T follicular helper cell (primary cell): ENCODE measurements at places on chromosomes 5 and 9.

DNA sequence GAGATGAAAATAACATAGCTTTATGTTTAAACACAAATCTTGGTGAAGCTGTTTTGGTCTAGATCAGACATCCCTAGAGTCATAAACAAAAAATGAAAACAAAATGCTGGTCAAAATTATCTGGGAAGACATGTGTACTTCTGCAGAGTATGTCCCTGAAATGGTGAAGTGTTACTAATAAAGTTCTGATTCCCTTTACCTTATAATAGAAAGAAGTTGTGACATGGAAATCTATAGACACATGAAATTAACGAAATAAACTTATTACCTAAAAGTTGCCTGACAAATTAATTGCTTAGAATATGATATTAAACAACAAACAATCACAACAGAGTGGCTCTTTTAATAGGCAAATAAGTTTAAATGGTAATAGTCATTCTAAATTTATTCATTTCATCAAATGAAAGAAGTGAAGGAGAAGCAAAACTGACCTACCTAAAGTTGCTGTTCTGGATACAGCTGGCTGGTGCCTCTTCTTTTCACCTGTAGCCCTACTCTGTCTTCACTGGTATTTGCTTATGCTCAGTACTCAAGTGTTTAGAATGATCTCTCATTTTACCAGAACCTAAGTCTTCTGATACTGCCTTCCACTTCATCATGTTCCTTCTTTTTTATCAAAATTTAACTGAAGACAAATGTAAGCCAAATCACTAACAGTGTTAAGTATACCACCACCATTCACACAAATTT, 38.8 kb downstream of the FNIP1 start:
- DNase-seq: no peak

DNA sequence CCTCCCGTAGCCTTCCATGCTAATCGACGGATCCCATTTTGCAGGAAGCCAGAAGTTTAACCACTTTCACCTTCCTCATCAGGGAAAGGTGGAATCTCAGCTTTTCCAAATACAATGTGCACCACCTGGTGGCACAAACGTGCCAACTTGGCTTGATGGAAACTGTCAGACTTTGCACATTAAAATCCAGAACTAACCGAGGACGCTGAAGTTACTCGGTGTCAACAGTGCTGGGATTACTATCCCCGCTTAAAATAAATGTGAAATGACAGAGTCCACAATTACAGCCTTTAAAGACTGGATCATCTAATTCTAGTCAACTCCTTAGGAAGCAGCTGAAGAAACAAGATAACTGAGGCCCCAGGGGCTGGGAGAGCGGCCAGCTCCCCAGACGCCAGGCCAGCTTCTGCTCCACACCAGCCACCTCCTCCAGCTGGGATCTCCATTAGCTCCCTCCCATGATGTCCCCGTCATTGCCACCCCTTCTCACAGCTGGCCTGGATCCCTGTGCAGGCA, 50.1 kb upstream of the RETREG1 start:
- DNase-seq: no peak

DNA sequence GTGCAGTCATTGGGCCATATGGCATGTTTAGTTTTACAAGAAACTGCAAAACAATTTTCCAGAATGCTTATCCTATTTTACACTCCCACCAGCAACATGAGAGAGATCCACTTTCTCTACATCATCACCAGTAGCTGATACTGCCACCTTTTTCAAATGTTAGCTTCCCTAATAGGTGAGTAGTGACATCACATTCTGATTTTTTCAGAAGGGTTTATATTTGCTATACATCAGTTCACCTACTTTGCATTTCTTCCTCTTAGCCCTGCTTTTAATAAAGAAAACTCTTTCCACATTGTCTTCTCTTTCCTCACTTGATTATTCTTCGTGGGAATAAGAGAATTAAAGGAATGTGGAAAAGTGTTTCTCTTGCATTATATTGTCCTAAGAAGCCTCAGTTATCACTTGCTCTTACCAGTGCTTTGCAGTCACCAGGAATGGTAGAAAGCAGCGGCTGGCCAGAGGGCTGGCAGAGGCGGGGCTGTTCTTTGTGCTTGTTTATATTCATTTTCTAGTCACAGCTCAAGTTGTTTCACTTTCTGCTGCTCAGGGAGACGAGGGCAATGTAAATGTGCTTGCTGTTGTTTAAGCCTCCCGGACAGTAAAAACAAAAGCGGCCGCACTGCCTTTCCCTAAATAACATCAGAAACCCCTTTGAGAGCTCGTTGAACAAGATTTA, 164.8 kb downstream of the HSD17B3 start:
- no peak for DNase-seq

GRCh38 chr5:142828797-142829535, 58.8 kb downstream of the ARHGAP26 start:
- DNase-seq: no peak

DNA sequence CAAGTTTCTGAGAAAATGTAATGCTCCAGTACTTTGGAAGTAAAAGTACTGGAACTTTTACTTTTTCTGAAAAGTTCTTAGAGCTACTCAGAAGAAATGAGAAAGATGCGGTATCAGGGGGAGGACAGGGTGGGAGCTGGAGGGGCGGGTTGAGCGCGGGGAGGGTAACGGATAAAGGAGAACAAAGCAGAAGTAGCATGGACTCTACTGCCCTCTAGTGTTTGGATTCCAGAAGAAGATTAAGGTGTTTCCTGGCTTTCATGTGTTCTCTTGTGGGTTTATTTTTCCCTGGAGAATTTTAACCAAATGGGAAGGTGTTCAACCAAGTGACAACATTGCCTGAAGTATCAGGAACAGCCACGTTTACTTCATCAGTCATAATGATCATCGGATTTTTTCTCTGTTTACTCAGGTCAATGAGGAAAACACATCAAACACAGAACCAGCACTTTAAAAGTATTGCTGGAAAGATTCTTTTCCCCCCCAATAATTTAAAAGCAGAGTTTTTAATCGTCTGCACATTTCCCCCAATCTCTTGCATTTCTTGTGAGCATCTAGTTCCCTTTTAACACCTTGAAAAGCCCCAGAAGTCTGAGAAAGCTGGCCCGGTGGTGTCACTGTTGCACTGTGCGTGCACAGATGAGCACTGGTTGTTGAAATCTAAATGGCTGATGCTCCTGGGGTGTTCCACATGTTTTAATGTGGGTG, 190.6 kb downstream of the MPDZ start:
- DNase-seq: no peak

DNA sequence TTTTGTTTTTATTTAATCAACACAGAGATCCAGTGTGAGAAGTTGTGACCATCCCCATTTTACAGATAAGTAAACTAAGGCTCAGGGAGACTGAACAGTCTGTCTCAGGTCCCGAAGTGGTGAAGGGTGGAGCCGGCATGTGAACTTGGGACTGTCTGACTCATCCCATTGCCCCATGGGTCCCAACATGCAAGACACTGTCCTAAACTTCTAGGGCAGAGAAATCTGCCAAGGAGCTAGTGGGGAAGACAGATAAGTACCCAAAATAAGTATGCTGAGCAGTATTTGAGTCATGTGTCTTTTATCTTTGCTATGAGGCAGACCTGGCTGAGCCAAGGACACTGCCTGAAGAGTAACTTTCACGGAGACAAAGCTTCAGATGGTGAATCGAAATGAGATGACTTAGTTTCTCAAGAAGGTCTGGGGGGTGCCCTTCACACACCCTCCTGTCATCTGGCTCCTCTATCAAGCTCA, 64.3 kb upstream of the SLC25A51 start:
- no peak for DNase-seq

DNA sequence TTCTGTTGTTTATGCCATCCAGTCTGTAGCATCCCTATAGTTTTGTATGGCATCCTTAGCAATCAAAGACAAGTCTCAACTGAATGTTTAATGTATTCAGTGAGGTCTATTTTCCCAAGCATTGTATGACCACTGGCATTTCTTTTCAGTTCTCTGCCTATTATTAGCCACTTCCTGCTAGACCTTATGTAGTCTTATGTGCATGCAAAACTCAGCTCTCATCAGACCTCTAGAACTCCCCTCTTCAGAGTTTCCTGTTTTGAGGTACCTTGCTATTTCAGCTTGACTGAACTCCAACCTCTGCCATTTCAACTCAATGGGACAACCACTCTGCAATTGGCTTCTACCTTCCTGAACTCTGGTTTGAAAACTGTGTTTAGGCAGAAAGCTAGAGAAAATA, 113.2 kb downstream of the SLC25A46 start:
- DNase-seq: no peak

DNA sequence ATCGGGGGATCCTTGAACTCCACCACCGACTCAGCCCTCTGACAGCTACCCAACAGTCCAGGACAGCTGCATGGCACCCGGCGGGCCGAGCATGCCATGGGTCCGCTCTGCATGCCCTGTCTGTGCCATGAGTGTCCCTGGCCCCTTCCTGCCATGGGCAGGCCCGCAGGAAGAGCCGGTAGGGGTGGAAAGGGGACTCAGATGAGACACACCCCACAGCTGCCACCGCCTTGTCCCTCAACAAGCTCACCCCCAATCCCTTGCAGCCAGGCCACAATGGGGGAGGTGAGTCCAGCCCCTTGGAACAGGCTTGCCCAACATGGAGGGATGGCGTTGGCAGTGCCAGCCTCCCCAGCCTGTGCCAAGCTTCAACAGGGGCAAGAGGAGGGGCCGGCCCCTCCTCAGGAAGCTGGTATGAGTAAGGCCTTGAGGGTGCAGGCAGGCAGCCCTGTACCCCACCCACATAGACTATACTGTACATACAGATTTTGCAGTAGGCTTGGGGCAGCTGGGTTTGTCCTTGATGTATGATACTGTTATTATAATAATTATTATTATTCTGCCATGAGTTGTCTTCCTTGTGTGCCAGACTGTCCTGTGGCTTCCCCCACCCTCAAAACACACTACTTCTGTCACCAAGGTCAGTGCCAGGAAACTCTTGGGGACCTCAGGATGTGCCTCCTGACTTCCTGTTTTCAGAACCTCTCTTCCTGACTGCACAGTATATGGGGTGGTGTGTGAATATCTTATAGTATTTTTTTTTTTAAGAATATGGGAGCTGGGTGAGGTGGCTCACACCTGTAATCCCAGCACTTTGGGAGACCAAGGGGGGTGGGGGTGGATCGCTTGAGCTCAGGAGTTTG, 12.0 kb upstream of the SLC34A1 start:
- DNase-seq: no peak

DNA sequence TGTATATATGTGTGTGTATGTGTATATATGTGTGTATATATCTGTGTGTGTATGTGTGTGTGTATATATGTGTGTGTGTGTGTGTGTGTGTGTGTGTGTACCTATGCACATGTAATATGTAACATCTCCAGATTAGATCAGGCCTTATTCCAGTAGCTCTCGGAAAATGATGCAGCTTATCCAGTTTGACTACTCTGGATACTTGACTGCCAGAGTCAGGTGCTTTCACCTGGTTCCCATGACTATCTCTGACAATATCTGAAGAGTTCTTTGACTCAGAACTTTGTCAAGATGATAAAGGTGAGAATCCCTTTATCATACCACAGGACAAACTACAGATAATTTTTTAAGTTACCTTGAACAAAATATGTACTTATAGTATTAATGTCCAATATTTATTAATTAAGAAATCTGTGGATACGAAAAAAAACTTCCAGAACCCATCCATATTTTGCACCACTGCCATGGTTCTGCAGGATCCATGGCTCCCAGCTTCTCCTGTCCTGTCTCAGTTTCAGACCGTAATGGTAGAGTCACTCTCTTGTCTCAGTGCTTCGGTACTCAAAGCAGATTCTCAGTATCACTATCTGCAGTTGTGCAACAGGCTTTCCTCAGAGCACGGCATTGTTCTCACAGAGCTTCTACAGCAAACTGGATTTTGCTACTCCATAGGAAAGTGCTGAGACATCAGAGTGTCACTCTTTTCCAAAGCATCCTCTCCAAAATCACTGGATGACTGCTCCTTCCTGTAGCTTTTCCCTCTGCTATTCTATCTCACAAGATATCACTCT, 164.4 kb upstream of the SLC12A2 start:
- no peak for DNase-seq

DNA sequence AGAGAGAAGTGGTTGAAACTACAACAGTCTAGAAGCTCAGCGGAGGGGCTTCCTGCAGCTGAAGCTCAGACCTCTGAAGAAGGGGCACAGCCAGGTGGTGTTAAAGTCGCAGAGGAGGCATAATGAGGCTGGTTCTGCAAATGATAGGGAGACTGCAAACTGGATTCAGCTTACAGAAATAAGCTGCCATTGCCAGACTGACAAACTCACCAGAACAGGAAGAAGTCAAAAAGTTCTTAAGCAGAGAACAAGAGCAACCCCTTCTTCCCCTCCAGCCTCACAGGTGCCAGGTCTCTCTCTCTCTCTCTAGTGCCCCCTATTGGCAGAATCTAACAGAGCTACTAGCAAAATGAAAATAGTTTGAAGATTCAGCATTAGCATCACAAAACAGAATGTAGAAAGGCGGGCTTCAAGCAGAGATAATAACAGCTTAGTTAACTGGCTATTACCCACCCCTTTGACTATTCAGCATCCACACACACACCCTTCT, 76.7 kb downstream of the GRAMD2B start:
- DNase-seq: no peak

DNA sequence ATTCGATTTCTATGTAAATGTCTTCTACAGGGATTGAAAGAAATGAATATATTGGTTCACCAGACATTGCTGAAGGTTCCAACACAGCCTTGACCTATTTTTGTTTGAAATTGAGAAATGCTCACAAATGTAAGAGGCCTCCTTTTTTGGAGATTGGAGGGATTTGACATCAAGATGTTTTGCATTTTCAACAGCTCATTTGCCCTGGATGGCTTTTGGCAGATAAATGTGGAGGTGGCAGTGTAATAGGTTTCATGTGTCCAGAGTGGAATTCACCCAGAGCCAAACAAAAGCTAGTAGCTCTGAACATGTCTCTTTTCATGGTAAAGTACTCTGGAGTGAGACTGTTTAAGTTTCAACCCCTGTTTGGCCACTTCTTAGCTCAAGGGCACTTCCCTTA, 77.3 kb downstream of the PALM2AKAP2 start:
- DNase-seq: no peak

DNA sequence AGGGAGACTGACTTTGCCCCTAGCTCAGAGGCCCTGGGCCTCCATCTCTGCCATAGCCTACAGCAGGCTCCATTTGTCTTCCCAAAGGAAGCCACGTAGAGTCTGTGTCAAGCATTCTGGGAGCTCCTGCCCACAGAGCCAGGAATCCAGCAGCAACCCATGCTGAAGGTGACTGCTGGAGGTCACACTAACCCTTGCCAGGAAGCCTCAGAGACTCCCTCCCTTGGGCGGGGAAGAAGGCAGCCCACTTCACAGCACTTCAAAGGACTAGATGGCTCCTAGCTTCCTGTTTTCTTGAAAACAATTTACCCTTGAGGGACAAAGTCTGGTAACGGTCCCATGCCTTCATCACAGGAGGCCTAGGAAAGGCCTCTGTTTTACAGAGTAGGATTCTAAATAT, 1.7 kb downstream of the CKMT2 start:
- no peak for DNase-seq

DNA sequence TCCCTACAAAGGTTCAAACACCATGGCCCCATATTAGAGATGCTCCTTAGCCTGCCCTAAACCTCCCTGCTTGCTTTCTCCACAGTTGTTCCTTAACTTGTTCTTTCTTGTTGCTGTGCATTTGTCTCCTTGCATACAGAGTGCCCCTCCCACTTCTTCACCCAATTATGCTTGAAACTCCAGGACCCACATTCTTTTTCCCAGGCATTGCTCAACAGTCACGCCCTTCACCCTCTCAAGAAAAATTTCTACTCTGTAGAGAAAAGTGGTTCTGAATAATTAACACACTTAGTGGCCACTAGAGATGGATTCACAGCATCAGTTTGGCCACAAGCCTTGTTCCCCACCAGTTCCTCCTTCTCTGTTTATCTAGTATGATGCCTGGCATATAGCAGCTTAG, 57.7 kb downstream of the NREP start:
- no peak for DNase-seq
